ENCODE measurements at places on chromosomes 1 and 21. TPM values are rescaled to one million over a fixed set of nuclear protein-coding genes. Genes with fewer than 3 reads are reported as not detected.

Gene B3GALT2
- 0.52 TPM for total RNA-seq

Gene ZNF692
- 35.8 TPM for total RNA-seq

DNA sequence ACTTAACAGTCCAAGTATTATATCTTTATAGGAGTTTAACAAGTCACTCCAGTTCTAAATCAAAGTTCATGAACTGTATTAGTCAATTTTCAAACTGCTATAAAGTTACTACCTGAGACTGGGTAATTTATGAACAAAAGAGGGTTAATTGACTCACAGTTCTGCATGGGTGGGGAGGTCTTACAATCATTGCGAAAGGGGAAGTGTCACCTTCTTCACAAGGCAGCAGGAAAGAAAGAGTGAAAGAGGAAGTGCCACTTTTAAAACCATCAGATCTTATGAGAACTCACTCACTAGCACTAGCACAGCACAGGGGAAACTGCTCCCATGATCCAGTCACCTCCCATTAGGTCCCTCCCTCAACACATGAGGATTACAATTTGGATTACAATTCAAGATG, 70.0 kb downstream of the CLCA4 start:
- no peak for DNase-seq

DNA sequence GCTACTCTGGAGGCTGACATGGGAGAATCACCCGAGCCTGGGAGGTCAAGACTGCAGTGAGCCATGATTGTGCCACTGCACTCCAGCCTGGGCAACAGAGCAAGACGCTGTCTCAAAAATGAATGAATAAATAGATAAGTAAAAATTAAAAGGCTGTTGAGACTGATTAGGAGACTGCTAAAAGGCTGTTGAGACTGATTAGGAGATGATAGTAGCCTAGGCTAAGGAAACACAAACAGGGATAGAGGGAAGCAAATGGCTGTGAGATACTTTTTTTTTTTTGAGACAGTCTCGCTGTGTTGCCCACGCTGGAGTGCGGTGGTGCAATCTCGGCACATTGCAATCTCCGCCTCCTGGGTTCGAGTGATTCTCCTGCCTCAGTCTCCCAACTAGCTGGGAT, 28.4 kb downstream of the PRPF38A start:
- no peak for DNase-seq

DNA sequence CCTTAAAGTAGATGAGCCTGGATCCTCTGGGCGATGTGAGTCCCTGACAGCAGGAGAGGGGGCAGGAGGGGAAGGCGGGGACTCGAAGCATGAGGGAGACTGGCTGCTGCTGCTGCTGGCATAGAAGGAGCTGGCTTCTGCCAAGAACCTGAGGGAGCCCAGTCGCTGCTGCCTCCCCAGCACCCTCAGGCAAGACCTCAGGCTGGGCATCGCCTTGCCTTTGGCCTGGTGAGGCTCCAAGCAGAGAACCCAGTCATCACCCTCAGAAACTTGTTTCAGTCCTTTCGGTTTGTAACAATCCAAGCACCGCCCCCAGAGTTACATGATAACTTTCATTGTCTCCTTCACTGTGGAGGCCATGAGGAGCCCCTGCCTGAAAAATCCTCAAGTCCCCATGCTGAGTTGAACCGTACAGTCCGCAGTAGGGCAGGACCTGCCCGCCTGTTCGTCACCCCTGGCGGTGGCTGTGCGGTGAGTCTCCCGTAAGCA, 38.8 kb downstream of the POFUT2 start:
- no peak for DNase-seq

Measured in body of pancreas (tissue), 4 donors.